ENCODE measurements at places on chromosomes 1 and 21.

GRCh38 chr1:205192287-205192686 is 19.2 kb downstream of the DSTYK start:
- no peak for DNase-seq

GRCh38 chr1:154583773-154584172 is 16.2 kb downstream of the CHRNB2 start:
- peak; percentile 58 for DNase-seq

DNA sequence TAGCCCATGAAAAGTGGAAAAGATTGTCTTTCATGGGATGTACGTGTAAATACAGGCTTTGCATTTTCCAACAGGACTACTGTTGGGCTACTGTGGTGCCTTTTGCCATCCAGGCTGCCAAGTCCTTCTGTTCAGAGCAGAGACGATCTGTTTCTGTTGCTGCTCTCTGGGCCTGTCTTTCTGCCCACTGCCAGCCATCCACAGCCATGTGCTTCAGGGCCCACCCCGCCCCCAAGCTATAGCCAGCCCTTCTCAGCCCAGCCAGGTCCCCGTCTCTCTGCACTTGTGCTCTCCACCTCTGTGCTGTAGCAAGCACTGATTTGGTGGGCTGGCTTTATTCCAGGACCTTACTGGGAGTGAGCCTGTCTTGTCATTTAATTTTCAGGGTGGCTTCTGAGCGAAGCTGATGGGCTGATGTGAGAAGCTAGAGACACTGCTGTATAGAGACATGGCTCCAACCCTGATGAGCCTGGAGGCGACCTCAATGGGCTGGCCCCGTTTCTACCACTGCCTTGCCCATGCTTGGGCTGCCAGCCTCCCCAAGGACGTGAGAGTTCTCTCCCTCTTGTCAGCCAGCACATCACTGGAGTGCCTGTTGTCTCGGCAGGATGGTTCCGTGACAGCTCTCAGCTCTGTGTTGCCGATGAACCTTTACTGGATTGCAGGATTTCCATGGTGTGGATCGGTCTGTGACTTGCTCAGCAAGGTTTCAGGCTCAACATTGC is 137.8 kb downstream of the PEX14 start:
- DNase-seq = no peak

DNA sequence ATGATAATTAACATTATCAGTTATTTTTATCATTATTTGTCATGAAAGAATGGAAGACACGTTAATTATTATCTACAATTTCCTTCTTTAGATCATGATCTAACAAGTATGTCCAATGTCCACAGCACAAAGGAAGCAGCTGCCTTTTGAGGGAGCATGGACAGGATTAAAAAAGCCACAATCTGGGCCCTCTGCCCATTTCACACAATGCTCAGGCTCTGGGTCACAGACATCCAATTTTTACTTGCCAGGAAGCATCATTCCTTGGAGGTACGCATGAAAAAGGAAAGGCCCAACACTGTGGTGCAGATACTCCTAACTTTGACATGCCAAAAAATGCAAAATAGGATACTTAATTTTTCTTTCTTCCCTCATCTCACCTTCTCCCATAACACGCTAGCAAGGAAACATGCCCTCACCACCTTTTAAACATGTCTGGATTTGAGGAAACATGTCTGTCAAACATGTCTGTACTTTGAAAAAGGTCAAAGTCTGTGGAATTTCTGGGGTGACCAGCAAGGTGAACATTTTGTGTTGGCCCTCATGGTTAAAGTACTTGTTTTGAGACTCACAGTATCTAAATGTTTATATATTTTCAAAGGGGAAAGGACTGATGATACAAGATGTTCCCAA is 40.0 kb downstream of the GADD45A start:
- DNase-seq = peak; percentile 84

GRCh38 chr1:168631671-168632400 is 55.4 kb downstream of the XCL1 start:
- DNase-seq = no peak

DNA sequence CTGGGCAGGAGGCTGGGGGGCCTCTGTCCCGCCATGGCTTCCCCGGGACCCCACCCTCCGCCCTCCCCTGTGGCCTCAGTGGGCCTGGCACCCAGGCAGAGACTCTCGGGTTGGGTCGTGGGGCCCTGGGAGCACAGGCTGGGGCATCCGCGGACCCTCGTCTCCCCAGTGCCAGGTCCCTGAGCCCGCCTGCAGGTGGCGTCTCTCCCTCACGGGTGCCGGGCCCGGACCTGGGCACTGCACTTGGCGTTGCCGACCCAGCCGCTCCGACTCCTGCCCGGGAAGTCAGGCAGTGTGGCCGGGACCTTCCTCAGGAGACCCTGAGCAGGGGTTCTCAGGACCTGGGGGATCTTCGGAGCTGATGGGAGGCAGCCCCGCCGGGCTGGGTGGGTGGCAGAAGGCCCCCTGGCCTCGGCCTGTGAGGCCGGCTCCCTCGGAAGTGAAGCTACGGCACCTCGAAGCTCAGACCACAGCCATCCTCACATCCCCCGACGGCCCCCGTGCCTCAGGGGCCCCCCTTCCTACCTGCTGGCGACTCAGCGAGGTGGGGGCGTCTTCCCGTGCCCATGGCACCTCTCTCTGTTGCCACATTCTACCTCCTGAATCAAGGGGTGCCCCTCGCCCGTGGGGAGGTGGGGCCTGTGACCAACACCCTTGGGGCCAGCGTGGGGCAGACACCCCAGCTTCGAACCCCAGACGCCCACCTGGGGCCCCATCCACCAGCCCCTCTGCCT is 6.4 kb upstream of the C1orf159 start:
- peak; percentile 65 for DNase-seq

DNA sequence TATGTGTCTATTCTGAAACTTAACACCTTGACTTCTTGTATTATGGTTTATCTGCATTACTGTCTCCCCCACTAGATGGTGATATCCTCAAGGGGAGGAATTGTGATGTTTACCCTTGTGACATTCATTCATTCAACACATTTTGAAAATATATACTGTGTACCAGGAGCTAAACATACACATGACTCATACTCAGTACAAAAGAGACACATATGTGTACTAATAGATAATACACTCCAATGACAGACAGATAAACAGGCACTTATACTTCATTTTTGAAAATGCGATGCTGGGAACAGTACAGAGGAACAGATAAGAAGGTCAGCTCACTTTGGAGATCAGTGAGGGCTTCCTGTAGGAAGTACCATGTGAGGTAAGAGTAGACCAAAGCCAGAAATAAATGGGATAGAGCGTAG is 8.9 kb upstream of the RAB3GAP2 start:
- peak; percentile 36 for DNase-seq

DNA sequence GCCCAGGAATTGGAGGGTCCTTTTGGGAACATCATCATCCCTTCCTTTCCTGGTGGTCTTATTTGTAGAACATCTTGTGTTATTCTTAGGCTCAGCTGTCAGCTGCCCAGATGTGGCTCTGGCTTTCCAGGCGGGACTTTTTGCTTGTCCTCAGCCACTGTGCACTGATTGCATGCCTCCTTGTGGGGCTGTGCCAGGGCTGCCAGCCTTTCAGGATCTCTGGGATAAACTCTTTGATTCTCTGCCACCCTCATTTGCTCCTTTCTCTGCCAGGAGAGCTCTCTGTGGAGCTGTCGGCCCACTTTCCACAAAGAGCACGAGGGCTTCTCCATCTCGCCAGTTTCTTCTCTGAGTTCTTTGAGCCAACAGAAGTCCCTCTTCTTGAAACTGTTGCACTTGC is 63.1 kb downstream of the PTPRU start:
- DNase-seq = no peak

DNA sequence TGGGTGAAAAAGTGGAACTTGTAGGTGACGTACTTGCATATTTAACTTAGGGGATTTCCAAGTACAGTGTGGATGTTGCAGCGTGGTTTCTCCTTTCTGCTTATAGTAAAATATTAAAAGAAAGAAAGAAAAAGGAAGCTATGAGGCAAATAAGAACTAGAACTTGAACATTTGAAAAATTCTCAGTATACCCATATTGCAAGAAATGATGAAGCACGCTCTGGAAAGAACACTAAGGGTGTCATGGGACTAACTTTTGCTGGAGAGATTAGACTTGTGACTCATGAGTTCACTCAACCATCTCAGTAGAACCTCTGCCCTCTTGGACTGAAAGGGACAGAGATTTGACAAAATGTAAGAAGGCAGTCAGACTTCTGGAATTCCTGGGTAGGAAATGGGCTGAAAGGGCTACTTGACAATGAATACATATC is 704.5 kb upstream of the ADGRL4 start:
- no peak for DNase-seq

- no peak for DNase-seq
Observed at GRCh38 chr1:159755451-159756007, 25.2 kb upstream of the DUSP23 start.

GRCh38 chr1:21926065-21926464 is 11.0 kb downstream of the HSPG2 start:
- no peak for DNase-seq

Data from fibroblast of villous mesenchyme (primary cell).